ENCODE measurements at places on chromosomes 3 and 15.

GRCh38 chr15:41492597-41493204 is 973 bp upstream of the ITPKA start:
- no peak for DNase-seq

- DNase-seq: no peak
Observed at GRCh38 chr3:156826144-156826895, at the start of gene LEKR1. TSS of gene LEKR1 (plus strand) at chr3:156826353. CDS start at chr3:156829330, 2,977 bp downstream.

DNA sequence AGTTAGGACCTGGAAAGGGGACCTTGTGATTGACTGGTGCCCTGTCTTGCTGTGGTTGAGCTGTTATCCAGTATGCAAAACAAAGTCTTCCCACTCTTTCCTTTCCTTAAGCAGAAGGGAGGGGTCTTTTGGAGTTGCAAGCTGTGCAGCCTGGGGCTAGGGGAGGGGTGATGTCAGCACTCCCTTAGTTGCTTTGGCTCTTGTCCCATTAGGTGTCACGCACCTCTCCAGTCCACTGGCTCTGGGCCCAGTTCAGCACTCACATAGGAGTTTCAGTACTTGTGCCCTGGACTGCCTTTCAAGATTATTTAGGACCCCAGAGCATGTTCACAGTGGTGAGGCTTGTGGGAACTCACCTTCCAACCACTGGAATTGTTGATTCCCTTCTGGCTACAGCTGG is 238.5 kb downstream of the DOCK3 start:
- no peak for DNase-seq

DNA sequence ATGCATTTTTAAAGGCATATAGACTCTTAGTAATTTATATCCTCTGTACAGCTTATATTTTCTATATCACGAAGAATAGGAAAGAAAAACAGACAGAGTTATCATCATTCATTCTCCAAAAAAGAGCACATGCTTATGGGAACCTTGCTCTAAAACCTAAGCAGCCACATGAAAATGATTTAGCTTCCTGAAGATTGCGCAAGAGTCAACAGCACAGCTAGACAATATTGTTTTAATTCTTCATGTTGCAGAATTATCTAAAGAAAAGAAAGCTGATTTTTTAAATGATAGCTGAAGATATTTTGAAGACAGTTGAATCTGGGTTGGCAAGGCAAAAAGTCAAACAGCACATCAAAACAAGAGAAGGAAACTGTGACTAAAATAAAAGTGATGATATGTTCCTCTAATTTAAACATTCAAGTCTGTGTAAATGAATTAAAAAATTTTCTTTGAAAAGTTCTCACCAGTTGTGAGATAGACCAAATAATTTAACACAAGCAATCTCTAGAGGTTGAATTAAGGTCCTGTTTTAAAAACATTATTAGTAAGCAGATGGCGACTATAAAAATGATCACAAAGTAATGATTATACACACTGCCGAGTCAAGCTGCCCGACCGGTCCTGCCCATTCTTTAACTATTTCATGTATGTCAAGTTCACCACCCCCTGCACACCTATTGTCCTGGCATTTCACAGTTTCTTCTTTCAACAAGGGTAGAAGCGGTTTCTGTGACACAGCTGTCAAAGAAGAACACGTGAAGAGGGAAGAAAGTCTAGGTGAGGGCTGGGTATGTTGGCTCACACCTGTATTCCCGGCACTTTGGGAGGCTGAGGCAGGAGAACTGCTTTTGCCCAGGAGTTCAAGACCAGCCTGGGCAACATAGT is 74.2 kb upstream of the BHLHE40 start:
- no peak for DNase-seq

DNA sequence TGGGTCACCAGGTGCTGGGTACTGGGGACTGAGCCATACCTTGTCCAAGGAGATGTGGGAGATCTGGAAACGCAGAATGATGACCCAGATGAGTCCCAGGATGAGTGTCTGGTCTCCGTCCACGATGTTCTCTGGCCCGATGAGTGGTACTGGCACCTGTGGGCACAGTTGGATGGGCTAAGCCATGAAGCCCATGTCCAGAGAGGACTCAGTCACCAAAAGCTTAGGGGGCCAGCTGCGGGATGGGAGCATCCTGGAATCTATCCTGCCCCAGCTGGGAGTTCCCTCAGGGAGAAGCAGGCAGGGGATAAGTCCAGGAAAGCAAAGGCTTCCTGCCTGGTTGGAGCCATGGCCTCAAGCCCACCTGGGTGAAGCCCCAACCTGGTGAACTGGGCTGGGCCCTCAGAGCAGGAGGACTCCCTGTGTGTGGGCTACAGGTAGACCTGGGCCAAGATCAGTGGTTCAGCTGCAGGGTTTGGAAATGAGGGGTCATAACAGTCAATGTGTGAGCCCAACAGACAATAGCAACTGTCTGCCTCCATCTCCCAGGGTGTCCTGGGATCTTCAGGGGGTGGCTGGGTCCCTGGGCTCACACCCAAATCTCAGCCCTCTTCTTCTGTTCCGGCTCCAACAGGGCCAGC is 3.7 kb downstream of the SPTBN5 start:
- DNase-seq: no peak

DNA sequence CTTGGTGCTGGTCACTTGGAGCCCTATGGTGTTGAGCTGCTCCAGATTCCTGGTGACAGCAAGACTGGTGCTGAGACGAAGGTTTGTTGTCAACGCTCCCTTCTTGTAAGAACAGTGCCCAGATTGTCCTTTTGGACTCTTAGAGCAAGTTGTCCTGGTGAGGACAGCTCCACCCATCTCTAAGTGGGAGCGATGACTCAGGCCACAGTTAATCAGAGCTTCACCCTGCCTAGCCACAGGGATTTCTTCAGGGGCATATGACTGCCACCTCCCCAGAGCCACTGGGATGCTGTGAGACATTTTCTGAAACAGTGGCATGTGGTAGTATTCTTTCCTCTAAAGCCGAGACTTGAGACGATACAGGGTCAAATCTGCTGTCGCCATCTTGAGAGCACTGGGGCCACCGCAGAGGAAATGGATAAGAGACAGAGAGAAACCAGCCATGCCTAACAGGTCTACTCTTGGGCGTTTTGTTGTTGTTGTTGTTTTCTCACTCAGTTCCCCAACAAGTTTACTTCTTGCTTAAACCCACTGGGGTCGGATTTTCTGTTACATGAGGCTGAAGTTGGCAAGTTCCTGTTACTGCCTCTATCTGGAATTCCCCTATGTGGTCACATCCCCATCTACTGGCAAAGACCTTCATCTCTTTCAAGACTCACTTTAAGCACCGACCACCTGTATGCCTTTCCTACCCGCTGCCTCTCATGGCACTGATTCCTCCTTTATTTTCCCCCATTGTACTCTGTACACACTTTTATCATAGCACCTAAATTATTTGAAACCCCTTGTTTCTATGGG is 16.0 kb upstream of the PCOLCE2 start:
- no peak for DNase-seq

GRCh38 chr3:190585805-190586630 is 72.1 kb downstream of the IL1RAP start:
- peak; percentile 91 for DNase-seq

- no peak for DNase-seq
Observed at GRCh38 chr3:47227678-47228077, 54.9 kb downstream of the KIF9 start.

- no peak for DNase-seq
Observed at GRCh38 chr15:52642386-52643361, 36.5 kb downstream of the ATOSA start.

DNA sequence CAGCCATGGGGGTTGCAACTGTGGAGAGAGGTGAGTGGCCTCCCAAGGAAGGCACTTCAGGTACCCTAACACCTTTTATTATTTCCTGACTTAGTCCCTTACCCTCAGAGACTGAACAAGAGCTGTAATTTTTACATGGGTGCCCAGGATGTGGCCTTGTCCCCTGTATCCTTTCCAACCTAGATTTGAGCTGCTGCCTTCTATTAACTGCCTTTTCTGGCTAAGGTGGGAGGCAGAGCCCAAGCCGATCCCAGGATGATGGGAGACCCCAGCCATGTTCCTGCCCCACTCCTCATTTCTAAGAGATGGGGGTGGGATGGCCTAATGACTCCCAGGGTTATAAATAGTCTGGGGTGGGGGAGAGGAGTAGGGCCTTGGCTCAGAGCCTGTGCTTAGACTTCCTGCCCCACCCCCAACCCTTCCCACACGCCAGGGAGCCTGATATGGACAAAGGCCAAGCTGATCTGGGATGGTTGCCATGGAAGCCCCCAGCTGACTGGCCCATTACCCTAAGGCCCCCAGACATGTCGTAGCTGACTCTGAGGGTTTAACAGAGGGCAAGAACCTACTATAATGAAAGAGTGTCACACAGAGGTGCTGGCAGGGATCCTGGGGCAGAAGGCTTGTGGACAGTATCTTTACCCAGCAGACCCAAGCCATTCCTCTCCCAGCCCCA is 1.9 kb downstream of the KLHDC8B start:
- DNase-seq: no peak

- no peak for DNase-seq
Observed at GRCh38 chr3:52683611-52684010, 2.1 kb downstream of the PBRM1 start.

DNA sequence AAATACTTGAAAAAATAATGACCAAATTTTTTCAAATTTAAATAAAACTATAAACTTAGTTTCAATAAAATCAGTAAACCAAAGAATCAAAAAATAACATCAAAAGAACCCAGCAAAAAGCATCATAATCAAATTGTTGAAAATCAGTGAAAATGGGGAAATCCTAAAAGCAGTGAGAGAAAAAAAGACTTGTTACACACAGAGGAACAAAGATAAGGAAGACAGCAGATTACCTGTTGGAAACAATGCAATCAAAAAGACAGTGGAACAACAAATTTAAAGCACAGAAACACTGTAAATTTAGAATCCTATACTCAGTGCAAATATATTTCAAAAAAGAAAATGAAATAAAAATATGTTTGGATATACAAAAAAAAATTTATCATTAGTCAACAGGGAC is 156.2 kb upstream of the LMCD1 start:
- DNase-seq: no peak

DNA sequence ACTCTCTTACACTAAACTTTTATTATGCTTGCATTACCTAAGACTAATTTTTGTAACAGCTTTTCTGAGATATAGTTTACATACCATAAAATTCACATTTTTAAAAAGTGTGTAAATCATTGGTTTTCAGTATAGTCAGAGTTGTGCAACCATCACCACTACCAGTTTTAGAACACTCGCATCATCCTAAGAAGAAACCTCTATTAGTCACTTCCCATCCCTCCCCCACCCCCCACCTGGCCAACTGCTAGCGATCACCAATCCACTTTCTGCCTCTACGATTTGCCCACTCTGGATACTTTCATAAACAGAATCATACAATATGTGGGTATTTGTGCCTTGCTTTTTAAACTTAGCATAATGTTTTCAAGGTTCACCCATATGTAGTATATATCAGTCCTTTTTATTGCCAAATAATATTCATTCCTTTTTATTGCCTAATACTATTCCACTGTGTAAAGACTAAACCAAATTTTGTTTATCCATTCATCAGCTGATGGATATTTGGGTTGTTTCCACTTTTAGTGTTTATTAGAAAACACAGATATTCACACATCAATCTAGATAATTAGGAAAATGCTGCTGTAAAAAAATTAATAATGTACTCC is 23.0 kb downstream of the UBP1 start:
- DNase-seq: no peak

- DNase-seq: no peak
Observed at GRCh38 chr3:108381529-108382140, 85.3 kb downstream of the HHLA2 start.

DNA sequence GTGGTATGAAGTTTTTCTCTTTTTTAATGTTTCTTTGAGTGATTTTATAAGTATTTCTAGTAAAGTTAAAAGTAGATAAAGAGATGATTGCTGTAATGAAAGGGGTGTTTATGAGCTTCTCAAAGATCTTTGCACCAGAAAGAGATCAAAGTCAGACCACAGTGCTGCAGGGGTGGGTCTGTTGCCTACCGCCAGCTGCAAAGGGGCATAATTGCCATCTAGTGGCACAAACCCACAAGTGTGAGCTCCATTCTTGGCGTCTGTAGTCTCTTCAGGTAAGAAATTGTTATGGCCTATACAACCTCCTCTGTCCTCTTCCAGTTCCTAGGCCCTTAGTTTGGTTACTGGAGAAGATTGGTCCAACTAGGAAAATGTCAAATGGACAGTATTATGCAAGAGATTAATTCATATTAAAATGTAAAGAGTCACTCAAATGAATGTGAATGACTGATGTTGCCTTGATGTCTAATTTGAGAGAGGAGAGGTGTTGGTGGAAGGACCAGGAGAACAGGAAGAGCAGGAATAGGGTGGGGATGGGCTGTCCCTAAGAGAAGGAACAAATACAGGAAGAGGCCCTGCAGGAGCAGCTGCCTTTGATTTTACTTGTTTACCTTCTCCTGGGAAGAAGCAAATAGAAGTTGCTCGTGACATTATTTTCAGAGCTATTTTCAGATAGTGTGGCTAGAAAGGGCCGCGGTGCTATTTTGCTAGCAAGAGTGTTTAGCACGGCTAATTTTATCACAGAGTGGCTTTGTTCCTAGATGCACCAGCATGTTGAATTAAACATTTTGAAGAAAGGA is 53.0 kb upstream of the GSK3B start:
- DNase-seq: no peak

GRCh38 chr15:31774045-31774444 is 256.3 kb upstream of the CHRNA7 start:
- no peak for DNase-seq

- no peak for DNase-seq
Observed at GRCh38 chr3:129543156-129543790, at the start of gene H1-8. TSS of gene H1-8 (plus strand) at chr3:129543175. CDS start at chr3:129543219, 44 bp downstream.

DNA sequence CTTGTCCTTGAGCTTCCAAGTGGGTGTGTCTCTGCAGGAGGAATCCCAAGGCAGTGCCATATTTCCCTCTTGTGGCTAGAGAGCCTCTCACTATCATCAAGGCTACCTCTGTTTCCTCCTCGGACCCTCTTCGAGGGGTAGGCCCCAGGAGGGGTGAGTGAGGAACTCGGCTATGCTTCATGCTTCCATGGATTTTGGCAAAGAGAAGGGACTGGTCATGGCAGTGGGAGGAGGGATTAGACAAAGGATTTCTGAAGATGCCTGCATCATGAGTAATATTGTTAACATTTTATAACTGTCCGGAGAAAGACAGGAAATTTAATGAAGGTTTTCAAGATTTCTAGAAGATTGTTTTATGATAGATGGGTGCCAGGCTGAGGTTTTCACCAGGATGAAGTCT is 241.5 kb downstream of the CLSTN2 start:
- DNase-seq: no peak

DNA sequence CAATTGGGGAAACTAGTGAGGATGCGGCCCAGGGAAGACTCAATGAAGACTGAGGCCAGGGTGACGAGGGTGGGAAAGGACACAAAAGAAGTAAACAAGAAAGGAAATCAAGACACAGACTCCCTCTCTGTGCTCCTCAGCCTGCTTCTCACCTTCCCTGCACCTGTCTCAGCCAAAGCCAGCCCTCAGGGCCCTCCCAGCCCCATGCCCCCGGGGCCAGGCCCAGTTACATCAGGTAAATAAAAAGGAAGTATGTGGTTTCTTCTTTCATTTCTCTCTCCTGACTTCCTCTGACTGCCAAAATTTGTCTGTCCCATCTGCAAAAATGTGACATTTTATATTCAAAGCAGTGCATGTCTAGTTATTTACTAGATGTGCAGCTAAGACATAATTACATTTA is 328.0 kb downstream of the UACA start:
- no peak for DNase-seq

GRCh38 chr3:42439261-42440115 is 29.1 kb upstream of the LYZL4 start:
- no peak for DNase-seq

Measured in NCI-H1436 treated with DMSO at 0.1 percent for 48 hours (cell line).